ENCODE measurements at places on chromosomes 7 and 10.
A peak's percentile ranks its signal among the peaks of the same experiment; 100 is the strongest.

DNA sequence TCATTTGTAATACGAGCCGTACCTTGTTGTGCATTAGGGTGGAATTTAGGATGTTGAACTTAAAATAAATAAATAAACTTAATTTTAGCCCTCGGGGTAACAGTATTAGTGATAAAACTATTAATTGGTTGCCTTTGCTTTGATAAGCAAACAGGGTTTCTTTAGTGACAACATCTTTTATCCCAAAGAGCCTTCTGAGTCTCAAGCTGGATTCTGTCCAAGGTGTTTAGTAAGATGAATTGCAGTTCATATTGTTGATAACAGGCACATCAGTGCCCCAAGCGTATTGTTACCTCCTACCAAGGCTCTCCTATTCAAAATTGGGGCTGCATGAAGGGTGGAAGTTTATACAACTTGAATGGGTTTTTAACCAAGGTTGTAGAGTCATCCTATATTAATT, 144.4 kb upstream of the CELF2 start:
- no peak for DNase-seq

DNA sequence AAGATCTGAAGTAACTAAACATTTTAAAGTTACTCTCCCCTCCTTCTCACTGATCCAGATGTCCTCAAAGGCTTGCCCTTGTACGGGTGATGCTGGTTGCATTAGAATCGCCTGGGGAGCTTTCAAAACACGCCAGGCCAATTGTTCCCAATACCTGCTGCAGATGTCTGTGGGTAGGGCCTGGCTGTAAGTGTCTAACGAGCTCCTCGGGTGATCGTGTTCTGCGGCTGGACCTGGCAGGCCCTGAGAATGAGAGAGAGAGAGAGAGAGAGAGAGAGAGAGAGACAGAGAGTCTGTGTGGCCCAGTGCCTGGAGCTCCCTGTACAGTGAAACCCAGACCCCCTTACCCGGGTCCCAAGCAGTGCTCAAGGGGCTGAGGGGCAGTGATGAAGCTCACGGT, 8.4 kb downstream of the COL13A1 start:
- no peak for DNase-seq

DNA sequence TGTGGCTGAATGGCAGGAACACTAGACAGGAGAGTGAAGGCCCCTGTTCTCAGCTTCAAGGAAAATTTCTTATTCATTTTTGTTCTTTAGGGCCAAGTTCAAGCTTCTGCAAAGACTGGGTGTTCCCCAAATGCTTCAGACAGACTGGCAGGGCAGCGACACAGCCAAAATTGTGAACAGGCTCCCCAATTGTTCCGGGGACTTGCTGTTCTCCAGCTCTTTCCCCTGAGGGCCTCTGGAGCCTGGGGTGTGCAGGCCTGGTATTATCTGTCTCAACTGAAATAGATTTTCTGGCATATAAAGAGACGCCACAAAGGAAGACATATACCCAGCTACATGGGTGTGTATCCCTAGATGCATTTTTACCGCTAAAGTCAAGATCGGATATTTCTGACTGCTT, 30.3 kb upstream of the PLCE1 start:
- DNase-seq = no peak

DNA sequence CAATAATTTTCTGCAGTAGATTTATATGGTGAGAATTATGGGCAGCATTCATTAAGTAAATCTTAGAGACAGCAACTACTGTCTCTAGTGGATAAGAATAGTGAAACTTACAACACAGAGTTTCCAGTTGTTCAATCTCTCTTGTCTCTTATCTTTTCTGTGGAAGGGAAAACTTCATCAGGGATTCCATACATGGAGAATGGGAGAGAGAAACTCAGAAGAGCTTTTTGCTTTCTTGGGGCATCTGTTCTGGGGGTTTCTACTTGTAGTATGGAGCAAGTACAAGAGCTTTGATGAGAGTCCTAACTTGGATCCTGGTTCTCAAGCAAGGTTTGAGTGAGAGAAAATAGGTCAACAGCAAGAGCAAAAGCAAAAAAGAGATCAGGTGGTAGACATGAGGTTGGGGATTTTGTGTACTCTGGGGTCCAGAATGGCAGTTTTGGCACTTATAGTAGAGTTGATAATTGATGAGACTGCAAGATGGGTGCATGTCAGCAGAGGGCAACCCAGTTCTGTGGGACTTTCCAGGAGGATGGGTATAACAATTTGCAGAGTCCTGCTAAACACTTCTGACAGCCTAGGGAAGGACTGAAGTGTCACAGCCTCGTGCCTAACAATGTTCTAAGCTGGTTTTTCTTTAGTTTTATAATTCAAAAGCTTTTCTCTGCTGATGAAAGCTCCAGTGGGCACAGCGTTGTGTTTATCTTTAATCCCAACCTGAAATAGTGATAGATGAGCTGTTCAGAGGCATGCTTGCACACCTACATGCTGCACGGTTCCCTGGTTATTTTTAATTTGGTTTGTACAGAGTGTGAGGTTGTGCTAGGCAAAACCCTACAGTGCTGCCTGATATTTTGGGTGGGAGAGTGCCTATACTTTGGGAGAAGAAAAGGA, 32.0 kb upstream of the STRIP2 start:
- DNase-seq = no peak

GRCh38 chr10:93076871-93077270, 3.2 kb downstream of the CYP26A1 start:
- DNase-seq = no peak

DNA sequence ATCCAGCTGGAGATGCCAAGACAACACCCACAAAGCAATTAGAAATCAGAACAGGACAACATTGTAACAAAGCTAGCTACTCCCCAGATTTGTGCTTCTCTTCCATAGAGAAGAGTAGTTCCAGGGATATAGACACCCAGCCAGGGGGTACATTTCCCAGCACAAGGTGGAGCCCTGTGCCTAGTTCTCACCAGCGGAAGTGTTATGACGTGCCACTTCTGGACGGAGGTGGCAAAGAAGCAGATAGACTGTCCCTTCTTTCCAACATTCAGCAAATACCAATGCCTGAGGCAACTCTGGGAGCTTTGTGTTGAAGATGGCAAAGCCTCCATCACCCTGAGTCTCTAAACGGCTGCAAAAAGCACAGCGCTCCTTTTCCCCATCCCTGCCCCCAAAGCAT, 23.4 kb upstream of the GSAP start:
- peak; percentile 39 for DNase-seq

DNA sequence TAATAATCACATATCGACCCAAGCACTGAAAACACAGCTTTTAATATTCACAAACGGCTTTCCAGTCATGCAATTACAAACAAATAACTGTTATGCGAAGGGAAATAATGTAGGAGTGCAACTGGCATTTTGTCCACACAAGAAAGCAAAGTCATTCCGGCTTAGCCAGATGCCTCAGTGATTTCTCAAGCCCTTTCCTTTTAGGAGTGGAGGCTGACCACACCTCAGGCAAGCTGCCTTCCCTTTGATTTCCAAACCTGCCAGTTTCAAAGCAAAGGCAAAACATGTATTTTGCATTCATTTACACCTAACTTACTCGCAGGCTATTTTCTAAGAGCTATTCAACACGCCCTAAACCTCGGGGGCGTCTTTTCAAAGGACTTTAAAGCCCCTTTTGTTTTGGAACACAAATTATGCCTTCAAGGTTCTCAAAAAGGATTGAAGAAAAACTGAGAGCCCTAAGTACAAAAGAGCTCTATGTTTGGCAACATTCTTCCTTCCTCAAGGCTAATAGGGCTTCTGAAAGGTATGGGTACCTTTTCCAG, 109.6 kb downstream of the CPXM2 start:
- no peak for DNase-seq

- DNase-seq = no peak
Observed at GRCh38 chr10:76990561-76990960, 647.0 kb downstream of the KCNMA1 start.

- no peak for DNase-seq
Observed at GRCh38 chr7:89988074-89988473, 166.2 kb upstream of the STEAP1 start.

DNA sequence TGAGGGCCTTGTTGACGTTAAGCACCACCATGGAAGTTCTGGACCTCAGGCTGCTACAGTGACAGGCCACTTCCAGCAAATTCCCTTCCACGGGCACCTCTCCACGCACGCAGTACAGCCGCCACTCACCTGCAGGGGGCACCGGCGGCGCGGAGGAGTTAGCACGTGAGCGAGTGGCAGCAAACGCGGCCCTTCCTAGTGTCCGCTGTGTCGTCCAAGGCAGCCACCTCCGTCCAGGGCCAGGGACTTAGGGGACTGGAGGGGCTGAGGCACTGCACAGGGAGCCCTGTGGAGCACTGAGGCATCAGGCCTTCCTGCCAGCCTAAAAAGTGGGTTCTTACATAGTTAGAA, 164.4 kb downstream of the SVIL start:
- DNase-seq = no peak

GRCh38 chr7:19698331-19698730, 10.5 kb downstream of the POLR1F start:
- DNase-seq = no peak

GRCh38 chr7:116834815-116835504, 27.4 kb upstream of the CAPZA2 start:
- no peak for DNase-seq

DNA sequence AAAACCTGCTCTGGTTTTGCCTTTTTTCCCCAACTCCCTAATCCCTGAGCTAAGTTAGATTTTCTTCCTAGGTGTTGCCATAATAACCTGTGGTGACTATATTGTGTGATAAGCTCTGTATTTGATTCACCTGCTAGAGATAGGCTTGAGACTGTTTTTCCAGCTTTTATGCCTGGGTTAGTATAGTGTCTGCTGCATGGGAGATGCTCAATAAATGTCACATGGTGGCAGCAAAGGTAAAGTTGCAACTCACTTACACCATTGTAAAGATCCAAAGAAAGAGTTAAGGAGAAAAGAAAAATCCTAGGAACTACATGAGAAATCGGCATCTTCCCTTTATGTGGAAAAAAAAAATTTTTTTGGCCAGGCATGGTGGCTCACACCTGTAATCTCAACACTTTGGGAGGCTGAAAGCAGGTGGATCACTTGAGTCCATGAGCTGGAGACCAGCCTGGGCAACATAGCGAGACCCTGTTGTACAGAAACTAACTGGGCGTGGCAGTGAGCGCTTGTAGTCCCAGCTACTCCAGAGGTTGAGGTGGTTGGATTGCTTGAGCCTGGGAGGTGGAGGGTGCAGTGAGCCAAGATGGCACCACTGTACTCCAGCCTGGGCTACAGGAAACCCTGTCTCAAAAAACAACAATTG, 3.7 kb downstream of the CCNJ start:
- DNase-seq = no peak

- DNase-seq = no peak
Observed at GRCh38 chr10:20683345-20683744, 213.8 kb downstream of the NEBL start.

DNA sequence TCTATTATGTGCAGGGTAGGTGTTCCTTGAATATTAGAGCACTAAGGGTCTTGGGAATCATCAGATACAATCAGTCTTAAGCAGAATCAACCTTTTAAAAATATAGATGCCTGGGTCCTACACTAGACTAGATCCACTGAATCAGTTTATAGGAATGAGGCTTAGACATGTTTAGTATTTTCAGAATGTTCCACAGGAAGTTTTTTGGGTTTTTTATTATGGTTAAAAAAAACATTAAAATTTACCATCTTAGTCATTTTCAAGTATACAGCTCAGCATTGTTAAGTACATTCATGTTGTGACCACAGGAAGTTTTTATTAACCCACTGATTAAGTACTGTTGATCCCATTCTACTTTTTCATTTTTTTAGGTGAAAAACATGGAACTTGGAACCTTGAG, 135.7 kb downstream of the LCOR start:
- no peak for DNase-seq

GRCh38 chr7:20190560-20191390, 26.4 kb downstream of the MACC1 start:
- DNase-seq = peak; percentile 32

GRCh38 chr7:76997381-76998284, 34.5 kb downstream of the SPDYE17 start:
- no peak for DNase-seq

DNA sequence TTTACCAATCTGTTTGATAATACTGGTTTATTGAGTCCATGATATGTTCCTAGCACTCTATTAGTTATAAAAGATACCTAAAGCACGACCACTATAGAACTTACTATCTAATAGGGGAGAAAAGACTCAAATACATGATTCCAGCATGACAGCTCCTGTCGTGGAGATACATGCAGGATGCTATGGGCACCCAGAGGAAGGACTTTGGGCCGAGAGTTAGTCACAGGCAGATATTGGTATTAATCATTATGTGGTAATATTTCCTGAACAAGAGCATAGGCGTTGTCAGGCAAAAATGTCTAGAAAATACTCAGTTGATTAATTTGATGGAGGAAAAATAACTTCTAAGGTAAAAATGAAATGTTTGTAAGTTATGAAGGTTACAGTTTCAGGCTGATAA, 31.8 kb downstream of the CNNM2 start:
- no peak for DNase-seq

- no peak for DNase-seq
Observed at GRCh38 chr7:152528612-152529011, 92.8 kb upstream of the KMT2C start.

DNA sequence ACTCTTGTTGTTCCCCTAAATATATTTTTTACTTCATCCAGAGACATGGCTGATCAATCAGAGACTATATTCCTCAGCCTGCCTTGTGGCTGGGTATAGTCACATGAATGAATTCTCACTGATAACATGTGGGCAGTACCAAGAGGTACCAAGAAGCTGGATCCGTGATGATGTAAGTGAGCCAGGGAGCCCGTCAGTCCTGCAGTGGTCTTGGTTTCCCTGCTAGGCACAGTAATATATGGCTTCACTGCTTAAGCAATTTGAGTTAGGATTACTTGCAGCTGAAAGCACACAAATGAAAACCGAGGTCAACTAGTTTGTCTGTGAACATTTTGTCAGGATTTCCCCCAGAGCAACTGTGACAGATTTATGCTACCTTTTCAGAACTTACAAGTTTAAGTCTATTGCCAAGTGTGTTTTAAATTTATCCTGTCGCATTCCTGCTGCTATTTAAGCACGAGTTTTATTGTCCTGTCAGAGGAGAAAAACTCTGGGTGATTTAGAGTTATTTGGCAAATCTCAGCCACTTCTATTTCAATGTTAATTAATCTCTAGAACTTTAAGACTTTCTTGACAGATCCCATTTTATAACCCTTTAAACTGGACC, 381.8 kb downstream of the PHF14 start:
- no peak for DNase-seq

DNA sequence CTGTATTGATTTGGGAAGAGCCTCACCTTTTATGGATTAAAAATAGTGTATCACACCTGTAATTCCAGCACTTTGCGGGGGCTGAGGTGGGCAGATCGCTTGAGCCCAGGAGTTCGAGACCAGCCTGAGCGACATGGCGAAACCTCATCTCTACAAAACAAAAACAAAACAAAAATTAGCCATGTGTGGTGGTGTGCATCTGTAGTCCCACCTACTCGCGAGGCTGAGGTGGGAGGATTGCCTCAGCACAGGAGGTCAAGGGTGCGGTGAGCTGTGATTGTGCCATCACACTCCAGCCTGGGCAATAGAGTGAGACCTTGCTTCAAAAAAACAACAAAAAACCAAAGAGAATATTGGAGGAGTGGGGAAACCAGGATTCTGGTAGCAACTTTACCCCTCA, 79.6 kb downstream of the LRMDA start:
- no peak for DNase-seq

GRCh38 chr10:94496010-94496409, 49.6 kb upstream of the HELLS start:
- no peak for DNase-seq

- DNase-seq = no peak
Observed at GRCh38 chr10:33115738-33116719, 158.0 kb upstream of the ITGB1 start.

- no peak for DNase-seq
Observed at GRCh38 chr10:132982301-132982989, 40.1 kb upstream of the CFAP46 start.

- DNase-seq = peak; percentile 3
Observed at GRCh38 chr10:130341356-130341755, 205.2 kb downstream of the GLRX3 start.

GRCh38 chr7:142384493-142384922, 126.7 kb upstream of the PRSS58 start:
- DNase-seq = no peak

All from NCI-H345 (cell line).